ENCODE measurements at places on chromosomes 7 and 10. TPM values are rescaled to one million over a fixed set of nuclear protein-coding genes. Genes with fewer than 3 reads are reported as not detected.

- DNase-seq = no peak
These were observed 62.4 kb upstream of the WAPL start for GRCh38 chr10:86583983-86584382.

DNA sequence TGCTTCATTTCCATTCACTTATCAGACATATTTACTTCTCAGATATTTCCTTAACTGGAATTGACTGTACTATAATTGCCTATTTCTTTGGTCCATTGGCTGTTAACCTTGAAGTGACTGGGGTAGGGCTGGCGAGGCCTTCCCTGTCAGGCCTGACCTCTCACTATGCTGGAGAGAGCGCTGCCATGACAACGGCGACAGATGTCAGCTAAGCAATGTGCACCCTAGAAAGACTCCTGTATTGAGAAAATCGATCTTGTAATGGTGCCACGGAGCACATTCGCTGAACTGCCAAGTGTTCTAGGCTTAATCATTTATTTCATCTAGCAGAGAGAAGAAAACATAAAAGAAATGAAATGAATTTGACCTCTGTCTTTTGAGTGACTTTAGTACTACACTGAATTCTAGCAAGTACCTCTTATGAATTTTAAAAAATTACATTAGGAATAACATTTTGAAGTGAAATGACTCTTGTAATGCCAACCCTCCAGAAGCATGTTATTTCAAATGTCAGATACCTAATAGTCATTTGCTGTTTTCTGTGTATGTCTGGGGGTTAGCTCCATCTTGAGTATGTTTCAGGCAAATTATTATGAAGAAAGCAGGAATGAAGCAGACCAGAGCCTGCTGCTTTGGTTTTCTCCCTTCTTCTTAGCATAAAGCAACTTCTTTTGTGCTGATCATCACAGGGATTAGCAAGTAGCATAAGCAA, 148.0 kb downstream of the SNX10 start:
- DNase-seq = no peak

- no peak for DNase-seq
These were observed 33.5 kb upstream of the CADPS2 start for GRCh38 chr7:122919643-122920181.

- DNase-seq = peak; percentile 92
These were observed 194.6 kb downstream of the COBL start for GRCh38 chr7:51121931-51122425.

GRCh38 chr10:71684356-71685173, 35.0 kb downstream of the C10orf105 start:
- DNase-seq = no peak

DNA sequence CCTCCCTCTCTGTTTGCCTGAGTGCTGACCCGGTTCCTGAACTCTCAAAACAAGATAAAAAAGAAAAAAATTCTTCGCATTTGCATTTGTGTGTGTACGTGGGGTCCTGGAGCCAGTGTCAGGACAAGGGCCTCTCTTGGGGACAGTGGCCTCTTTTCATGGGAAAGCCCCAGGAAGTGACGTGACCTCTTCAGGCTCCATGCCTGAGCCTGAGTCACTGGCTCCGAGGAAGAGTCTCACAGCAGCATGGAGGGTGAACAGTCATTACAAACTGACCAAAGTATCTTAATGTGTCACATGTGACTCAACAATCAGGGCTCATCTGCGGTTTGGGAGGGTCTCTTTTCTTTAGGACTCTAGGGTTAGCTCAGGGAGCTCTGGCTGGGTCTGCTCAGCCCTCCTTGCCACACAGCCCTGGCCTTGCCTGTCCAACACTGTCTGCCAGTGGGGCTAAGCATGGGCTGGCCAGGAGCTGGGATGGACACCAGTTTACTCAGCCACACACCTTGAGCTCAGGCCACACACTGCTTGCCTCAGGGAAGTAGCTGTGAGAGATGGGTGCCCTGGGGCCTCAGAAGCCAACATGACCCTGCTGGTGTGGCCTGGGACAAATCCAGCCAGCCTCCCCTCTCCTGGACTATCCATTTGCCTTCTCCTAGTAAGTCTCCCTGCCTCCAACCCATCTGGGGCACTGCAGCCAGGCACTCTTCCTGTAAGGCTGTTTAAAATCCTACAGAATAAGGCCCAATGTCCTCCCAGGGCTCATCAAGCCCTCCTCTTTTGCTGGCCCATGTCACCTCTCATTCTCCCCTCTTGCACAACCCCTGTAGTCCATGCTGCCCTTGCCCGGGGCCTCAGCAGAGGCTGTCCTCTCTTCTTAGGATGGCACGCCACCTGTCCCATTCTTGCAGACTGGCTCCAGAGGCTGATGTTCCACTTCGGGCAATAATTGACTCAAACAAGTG, 10.5 kb downstream of the TMEM273 start:
- peak; percentile 66 for DNase-seq

Gene MYH16
- 0.01 TPM for polyA plus RNA-seq

Gene DNMBP
- 32.0 TPM for polyA plus RNA-seq
